ENCODE measurements at places on chromosomes 6 and 20.

- DNase-seq = no peak
These were observed 23.1 kb downstream of the OTOR start for GRCh38 chr20:16771213-16771612.

DNA sequence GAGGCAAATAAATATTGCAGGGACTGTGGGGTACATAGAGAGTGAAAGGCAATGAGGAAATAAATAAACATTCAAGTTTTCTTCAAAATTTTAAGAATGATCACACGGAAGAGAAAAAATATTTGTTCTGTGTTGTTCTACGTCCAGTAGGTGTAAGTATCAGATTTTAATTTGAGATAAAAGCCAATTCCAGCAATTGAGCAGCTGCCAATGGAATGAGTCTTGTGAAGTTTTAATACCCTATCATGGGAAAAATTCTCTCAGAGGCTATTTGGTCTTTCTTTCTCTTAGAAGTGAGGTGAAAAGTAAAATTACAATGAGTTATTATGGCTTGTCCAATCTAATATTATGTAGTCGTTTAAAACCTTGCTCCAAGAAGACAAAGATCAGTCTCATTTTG lies 195.7 kb upstream of the CITED2 start:
- DNase-seq = no peak

DNA sequence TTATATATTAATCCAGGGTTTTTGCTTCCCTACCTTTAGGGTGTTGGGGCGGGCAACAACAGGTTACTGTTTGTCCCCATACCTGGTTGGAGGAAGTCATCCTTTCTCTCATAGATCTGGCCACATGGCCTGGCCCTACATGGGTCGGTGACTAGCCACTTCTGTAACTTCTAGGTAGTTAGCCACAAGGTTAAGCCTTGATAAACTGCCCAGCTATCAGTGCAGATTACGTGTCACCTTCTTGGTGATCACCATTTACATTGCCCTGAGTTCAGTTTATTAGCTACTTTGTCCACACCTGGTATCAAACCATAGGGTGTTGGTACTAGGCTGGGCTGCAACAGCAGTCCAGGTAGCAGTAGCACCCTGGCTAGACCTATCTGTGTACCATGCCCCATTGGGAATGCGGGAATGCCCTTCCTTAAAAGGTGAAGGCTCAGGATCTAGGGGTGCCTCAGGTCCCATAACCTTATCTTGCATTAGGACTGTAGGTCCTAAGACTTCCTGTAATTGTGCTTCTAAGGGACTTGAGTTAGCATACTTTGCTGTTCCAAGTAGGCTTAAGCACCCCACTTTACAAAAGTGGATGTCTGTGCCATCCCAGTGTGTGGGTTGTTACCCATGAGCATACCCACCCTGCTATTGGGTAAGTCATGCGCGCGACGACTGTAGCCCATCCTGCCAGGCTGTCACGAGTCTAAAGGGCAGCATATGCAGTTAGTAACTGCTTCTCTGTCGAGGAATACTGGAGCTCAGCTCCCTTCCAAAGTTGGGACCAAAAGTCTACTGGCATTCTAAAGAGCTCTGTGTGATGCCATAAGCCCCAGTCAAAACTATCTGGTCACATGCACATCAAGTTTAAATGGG lies 5.2 kb downstream of the ZKSCAN3 start:
- no peak for DNase-seq

GRCh38 chr6:5203546-5203945 lies 57.2 kb downstream of the LYRM4 start:
- DNase-seq = no peak

GRCh38 chr20:47223896-47224295 lies 132.6 kb downstream of the ZMYND8 start:
- DNase-seq = no peak

DNA sequence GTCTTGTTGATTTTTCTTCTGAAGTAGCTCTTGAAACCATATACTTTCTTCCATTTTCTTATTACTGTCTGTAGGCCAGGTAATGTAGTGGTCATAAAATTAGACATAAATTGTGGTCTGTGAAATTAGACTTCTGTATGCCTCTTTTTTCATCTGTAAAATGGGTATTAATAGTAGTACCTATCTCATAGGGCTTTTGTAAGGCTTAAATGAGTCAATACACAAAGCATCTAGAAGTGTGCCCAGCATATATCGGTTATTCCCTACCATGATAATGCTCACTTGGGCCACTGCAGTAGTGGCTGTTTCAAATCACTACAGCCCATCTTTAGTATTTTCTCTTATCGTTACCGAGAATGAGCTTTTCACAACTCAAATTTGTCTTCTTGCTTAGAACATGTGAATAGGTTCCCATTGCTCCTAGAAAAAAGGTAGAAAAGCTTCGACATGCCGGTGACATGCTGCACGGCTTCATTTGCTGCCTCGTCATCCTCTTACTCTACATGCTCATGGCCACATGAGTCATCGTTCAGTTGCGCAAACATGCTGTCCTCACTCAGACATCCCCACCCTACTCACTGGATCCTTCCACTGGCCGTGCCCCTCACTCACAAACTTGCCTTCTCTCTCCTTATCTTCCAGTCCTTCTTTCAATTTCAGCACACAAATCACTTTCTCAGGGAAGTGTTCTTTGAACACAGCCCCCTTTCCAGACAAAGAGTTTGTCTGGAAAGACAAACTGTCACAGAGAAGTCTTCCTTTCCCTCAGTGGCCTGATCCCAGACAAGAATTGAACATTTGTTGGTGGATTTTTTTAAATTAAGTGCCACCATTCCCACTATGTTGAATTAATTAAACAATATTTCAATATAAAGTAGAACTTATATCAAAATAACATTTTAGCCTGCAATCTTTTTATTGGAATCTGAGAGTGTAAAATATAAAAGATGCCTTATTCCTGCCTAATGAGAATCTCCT lies 32.2 kb upstream of the ERVFRD-1 start:
- DNase-seq = no peak

DNA sequence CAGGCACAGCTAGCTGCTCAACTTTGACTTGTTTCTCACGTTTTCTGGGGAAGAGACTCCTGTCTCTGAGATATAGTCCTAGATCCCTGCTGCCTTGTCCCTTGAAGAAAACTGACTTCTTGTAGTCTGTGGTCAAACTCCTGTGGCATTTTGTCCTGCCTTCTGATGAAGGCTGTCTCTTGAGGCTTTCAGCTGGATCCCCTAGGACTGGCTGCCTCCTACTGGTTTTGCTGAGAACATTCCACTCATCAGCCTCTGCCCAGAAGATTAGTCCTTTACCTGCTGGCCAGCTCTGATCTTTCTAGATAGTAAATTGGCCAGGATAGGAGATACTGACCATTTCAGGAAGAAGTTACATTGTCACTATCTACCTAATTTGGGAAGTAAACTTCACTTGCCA lies 71.9 kb upstream of the CNR1 start:
- DNase-seq = no peak

DNA sequence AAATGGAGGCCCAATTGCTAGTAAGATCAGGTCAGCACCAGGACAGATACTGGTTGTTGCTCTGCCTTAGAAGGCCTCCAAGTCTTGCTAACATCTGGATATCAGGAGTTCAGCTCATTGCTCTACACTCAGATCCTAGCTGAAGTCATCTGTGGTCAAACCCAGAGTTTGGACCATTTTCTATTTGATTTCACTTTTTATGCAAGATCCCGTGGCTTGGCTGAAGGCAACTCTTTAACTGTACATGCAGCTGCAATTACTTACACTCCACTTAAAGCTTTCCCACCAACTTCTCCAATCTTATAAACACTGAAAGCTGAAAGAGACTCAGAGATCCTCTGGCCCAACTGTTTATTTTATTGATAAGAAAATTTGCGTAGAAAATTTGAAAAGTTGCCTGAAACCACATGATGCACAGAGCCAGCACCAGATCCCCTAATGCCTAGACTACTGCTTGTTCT lies 2.7 kb downstream of the SLC17A2 start:
- DNase-seq = no peak

GRCh38 chr6:158653577-158654354 lies 3.9 kb downstream of the SYTL3 start:
- DNase-seq = peak; percentile 50

GRCh38 chr20:8074931-8075330 lies 55.4 kb upstream of the TMX4 start:
- DNase-seq = no peak

GRCh38 chr6:159982731-159983506 lies 14.0 kb downstream of the IGF2R start:
- DNase-seq = no peak

DNA sequence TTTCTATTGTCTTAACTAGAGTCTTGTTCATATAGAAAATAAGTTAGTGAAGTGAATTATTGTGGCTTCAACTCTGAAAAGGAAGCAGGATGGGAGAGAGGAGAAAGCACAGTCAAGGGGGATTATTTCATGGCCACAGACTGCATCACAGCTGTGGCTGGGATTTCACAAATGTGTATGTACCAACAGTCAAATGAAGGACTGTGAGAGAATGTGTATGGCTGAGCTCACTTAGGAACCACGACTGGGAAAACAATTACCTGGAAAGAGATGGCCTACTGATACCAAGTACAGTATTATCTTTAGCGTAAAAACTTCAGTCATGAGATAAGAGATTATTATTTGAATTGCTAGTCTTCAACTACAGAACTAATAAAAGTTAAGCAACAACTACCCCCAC lies 54.9 kb downstream of the SESN1 start:
- DNase-seq = no peak

GRCh38 chr20:53226826-53227225 lies 254.7 kb downstream of the TSHZ2 start:
- DNase-seq = no peak

DNA sequence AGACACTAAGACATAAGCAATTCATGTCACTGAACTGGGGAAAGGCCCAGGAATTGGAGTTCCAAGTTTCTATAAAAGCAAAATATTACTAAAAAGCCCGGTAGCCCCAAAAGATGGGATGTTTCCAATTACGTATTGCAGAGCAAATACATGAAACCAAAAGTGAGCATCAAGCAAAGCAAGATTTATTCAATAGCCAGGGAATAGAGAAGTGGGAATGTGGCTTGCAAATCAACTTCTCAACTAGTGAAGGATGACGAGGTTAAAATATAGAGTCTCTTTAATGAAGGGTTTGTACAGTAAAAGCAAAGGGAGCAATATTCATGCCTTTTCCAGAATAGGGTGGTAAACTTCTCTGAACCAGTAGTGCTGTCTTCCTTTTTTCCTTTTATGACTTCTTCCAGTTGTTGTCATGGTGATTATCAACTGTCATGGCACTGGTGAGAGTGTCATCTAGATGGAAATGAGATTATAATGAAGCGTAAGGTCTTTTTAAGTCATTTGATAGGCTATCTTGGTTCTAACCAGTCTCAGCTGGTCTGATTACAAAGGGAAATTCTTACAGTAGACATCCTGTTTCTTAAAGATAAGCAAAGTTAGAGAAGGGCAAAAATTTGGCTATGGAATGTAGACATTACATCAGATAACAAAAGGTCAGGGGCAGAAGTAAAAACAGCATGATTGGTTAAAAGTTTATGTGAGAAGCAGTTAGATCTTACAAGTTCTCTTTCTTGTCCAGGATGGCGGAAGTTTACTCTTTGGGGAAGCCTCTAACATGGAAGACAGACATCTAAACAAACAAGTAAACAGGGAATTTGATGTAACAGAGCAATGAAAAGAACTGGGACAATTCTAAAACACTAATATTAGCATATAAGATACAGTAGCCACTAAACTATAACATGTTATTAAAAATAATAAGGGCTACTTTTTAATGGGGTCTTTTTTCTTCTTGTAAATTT lies 96.9 kb downstream of the TBX18 start:
- no peak for DNase-seq

DNA sequence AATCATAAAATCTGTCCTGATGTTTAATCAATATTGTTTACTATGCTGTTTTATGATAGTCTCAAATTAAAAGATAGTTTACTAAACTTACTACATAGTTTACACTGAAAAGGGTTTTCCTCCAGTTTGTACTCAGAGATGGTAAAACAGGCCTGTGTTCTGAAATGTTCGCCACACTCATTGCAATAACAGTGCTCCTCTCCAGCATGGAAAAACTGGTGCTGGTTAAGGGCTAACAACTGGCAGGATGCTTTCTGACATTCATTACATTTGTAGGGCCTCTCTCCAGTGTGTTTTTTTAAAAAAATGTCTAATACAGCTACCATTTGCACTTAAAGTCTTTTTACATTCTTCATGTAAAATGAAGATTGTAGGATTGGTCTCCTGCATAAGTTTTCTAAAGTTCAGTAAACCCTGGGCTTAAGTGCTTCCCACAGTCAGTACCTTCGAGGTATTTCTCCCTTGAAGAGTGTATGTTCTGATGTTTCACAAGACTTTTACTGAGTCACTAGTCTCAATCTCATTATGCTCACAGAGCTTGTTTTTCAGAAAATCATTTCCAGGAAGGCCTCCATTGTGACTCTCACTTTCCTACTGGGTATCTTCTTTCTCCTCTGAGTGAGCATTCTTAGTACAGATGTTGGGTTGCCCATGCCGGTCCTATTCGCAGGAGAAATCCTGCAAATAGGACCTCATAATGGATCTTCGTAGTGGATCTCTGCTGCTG lies 8.7 kb upstream of the ZSCAN12 start:
- DNase-seq = no peak

- no peak for DNase-seq
These were observed 119.4 kb downstream of the ZFAND3 start for GRCh38 chr6:37938909-37939308.

GRCh38 chr20:52054123-52054522 lies 137.5 kb downstream of the ZFP64 start:
- no peak for DNase-seq

- DNase-seq = no peak
These were observed 170.4 kb upstream of the SPTLC3 start for GRCh38 chr20:12838261-12838866.

DNA sequence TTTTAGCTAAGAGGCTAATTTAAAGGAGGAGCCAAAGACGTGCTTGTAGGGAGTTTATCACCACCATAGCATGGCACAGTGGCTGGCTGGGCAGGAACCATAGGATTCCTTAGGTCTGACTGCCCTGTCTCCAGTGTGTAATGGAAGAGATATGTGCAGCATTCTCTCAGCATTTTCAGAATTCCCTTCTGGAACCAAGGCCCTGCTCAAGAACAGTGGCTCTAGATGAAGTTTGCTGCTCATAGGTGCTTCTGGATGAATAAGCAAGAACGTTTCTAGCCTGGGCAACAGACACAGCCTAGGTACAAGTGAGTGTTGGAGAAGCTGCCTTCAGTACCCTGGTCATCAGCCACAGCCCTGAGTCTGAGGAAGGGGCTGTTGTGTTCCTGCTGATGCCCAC lies 69.1 kb downstream of the LCA5 start:
- no peak for DNase-seq

DNA sequence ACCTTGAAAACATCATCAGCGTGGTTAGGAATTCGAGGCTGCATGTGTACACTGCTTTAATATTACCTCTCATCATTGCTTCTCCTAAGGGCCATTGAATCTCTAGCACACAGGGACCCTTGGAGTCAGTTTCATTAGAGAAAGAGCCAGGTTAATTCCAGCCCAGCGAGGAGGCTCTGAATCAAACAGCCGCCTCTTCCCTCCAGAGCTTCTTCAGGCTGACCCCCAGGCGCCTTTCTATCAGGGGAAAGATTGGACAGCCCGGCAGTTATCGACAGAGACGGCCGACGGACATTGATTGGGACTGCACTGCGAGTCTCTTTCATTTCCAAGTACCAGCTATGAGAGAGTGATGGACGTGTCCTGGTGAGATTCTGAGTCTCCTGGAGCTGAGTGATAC lies 159.2 kb downstream of the ANKRD60 start:
- DNase-seq = no peak
